ENCODE measurements at places on chromosomes 13 and 19.

DNA sequence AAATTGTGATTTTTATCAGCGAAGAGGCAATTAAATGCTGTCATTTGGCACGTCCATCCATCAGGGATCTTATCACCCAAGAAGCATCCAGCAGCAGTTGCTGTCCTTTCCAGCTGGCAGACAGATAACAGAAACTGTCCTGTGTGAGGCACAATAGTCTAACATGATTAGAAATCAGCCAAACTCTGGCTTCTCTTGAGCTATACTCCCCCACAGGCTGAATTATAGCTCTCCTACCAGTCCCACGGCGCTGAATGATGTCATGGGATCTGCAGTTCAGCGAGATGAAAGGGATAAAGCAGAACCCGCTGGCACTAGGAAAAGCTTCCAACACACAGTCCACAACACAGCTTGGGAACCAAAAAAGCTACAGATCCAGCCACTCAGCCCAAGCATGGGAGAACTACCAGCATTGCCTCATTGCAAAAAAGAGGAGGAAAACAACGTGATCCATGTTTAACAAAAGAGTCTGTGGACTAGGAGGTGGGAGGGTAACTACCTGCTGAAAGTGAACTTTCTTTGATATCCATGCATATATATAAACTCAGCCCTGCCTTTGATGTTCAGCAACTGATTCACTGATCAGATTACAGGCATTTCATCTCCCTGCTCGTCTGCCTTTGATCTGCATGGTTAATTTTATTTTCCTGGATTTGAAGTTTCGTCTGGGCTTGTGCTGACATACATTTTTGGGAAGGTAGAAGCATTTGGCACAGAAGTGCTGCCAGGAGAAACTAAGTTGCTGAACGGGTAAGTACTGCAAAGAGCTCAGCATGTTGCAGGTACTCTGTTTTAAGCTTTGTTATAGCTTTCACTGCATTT lies at the start of gene TNFRSF19:
TSS of gene TNFRSF19 (plus strand) at position 314 of the 822 bp plus-strand sequence. CDS start 19,772 bp downstream, outside the sequence.
- no peak for DNase-seq

- no peak for DNase-seq
Observed at GRCh38 chr13:109101550-109102144, 472.2 kb downstream of the MYO16 start.

GRCh38 chr19:18789422-18789869 lies 1.7 kb downstream of the COMP start:
- no peak for DNase-seq

GRCh38 chr19:40033989-40034560 lies 22.0 kb downstream of the ZNF780B start:
- no peak for DNase-seq

DNA sequence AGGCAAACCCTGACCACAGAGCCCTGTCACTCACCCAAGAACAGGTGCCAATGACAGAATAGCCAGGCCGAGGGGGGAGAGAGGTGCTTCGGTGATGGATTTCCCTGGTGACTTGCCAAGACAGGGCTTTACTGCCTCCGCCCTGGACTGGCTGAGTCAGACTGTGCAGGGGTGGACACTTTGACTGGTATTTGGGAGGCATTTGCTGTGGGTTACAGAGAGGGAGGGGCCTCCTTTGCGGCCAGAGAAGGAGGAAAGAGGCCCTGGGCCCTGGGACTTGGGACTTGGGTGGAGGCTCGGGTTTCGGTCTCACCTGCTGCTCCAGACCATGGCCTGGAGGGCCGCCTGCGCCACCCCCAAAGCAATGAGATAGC lies 4.6 kb upstream of the EPS8L1 start:
- DNase-seq, result no peak

GRCh38 chr19:8373867-8374813 lies 10.2 kb downstream of the ANGPTL4 start:
- no peak for DNase-seq

Measured in CD4-positive, alpha-beta T cell treated with Interleukin-2 at 100 ng/mL for 4 hours (primary cell).